Retina (tissue), 1 donor: ENCODE measurements at places on chromosomes 6 and 20.

- DNase-seq = no peak
Observed at GRCh38 chr20:61895016-61895415, 170.7 kb downstream of the TAF4 start.

DNA sequence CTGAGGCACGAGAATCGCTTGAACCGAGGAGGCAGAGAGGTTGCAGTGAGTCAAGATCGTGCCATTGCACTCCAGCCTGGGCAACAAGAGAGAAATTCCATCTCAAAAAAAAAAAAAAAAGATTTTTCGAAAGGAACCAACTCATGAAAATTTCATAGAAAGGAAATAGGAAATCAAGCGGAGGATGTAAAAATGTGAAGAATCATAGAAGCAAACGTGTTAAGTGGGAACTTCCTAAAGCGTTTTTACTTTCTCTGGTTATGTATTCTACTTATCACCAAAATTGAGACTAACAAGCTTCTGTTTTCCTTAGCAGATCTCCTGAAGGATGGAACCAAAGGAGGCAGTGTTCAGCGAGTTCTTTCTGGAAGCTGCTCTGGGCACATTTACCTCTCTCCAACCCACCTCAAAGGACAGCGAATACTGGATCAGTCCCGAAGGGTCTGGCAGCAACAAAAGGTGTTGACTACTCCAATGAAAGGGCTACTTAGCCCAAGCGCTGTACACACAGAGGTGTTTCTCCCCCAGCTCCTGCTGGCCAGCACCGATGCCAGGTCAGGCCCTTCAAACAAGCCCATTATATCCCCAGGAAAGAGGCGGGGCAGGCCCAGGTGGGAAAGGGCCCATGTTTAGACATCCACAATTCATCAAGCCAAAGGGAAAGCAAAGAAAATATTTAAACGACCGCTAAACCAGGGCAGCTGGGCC, 327.5 kb upstream of the JARID2 start:
- DNase-seq = no peak

DNA sequence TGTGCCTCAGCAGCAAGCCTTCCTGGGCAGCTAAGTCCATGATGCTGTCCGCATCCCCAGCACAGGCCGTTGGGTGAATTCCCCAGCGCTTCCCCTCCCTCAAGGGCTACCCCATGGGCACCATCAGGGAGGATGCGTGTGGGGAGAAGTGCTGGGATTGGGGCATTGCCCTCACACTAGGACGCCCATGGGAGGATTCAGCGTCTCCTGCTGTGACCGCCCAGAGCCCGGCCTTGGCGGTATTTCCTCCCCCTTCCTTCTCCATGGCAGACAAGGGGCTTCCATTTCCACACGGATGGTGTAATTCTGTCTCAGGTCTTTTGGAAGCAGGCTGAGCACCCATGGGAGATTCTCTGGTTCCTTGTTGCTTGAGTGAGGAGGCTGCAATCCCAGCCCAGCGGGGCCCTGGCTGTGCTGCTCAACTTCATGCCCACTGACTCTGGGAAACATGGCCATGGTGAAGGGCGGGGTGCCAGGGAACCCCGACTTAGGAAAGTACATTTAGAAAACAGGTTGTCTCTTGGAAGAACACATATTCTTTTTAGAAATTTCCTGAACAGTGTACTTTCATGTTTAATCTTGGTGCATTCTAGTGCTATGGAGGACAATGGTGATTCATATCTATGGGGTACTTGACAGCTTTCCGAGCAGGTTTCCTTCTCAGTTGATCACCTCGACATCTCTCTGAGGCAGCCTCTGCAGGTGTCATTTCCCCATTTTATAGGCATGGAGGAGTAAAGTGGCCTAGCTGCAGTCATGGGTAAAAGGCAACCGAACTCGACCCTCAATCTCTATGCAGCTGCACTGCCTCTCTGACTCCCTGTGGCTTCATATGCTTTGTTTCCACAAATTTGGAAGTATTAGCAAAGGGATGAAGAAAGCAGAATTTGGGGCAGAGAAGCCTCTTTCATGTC, 178.2 kb upstream of the CST7 start:
- DNase-seq = no peak

DNA sequence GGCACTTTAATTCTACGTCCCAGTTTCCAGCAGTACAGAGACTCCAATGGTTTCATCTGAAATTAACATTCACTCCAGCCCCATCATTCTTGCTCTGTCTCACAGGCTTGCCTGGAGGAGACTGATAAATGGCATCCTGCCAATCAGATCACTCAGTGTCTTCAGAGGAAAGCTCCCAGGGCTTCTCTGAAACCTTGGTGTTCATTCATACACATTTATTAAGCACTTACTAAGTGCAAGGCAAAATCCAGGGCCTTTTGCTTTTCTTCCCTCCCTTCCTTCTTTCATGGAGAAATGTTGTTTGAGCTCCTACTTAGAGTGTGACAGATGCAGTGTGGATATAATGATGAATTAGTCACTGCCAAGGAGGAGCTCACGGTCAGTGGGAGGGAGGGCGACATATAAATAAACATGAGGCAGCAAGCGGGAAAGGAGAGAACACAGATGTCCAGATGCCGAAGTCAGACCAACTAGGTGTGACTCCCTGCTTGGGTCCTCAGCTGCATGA, 106.7 kb upstream of the DTNBP1 start:
- no peak for DNase-seq

GRCh38 chr6:187210-187861, 105.0 kb upstream of the DUSP22 start:
- DNase-seq = no peak

DNA sequence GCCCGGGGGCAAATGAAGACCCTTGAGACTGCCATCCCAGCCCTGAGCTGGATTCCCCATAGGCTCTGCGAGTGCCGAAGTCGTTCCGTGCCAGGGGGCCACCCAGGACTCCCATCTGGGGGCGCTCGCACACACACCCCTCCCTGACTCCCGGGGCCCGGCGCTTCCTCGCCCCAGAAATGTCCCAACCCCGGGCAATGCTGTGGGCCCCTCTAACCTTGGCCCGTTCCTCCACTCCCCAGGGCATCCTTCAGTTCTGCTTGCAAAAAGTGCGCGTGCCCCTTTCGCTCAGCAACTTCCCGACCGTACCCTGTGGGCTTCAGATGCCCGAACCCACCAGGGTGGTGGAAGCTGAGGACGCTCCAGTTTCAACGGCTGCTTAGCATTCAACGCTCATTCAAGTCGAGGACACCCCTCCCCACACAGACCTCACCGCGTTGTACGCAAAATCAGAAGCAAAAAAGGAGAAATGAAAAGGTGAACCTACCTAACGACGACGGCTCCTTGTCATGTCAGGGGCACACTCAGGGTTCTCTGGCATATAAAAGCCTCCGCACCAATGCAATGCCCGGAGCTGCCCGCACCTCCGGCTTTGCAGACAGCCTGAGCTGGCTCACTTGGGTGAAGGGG, 25.3 kb downstream of the RIPOR2 start:
- DNase-seq = peak; percentile 88

- no peak for DNase-seq
Observed at GRCh38 chr6:56255349-56255748, 8.0 kb upstream of the COL21A1 start.

GRCh38 chr20:1811621-1812498, 83.3 kb upstream of the SIRPA start:
- DNase-seq = no peak

DNA sequence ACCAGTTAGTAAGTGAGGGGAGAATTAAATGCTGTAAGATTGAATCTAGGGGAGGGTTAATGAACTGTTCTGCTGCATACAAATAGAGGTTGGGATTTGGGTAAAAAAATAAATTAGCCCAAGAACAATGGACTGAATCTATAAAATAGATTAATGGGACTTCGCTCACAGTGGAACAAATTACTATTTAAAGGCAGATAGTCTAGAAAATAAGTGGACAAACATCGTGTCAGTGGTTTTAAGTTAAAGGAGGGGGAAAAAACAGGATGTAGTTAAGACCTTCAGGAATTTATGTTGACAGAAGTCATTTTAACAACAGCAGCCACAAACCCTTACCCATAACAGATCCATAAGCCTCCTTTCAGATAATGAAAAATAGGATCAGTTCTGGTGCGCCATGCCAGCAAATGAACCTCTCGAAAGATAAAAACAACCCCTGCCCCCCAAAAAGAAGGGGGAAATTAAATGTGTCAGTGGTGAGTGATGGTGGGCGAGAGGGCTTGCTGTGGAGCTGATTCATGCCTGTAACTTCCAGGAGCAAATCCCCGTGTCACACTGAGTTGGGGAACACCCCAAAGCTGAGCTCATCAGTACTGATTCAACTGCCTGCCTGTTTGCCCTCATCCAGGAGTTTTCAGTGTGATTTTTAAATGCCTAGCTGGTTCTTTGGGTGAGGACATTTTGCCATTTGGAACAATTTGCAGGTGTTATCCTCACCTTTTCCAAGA, 86.8 kb downstream of the PPP1R14C start:
- DNase-seq = no peak

DNA sequence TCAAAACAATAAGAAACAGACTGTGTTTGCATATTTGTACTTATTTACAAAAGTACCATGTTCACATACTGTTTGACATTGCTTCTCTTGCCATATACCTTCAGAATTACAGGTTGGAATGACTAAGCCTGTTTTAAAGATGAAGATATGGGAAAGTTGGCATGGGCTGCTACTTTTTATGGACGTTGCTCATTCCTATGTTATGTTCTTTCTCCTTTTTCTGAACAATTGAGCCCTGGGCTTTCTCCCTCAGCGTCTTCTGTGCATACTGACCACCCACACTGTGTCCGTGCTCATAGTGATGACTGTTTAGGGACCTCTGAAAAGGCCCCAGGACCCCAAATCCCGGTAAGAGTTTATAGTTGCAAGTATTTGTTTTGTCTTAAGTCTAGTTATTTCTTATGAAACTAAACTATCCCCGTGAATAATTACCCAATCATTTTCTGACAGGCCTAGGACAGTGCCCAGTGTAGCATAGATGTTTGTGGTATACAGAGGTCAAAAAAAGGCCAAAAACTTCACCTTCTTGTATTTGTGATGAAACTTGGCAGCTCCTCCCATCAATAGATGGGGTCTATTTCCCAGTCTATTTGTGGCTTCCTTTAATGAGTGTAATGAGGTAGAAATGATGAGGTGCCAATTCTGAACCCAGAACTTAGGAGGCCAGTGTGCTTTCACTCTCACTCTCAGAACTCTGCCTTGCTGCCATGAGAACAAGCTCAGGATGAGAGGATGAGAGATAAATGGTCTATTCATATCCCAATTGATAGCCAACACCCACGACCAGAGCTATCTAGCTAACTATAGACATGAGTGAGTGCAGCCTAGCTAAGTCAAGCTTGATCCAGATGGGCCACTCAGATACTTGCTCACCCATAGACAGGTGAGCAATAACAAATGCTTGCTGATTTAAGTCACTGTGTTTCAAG, 40.9 kb downstream of the GSTA4 start:
- DNase-seq = no peak

DNA sequence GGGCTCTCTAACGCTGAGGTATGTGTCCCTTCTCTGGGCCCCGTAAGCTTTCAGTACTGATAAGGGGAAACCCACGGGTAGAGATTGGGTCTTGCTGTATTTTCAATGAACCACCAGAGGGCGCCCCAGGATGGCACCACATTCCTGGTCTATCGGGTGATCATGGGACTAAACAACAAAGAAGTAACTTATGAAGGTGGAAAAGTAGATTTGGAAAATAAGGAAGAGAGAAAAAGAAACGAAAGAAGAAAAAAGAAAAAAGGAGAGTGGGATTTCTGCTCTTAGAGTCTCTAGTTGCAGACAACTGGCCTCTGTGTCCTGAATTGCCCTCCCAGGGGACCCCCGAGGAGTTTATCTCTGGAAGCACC, 93.8 kb downstream of the GMPR start:
- peak; percentile 83 for DNase-seq

DNA sequence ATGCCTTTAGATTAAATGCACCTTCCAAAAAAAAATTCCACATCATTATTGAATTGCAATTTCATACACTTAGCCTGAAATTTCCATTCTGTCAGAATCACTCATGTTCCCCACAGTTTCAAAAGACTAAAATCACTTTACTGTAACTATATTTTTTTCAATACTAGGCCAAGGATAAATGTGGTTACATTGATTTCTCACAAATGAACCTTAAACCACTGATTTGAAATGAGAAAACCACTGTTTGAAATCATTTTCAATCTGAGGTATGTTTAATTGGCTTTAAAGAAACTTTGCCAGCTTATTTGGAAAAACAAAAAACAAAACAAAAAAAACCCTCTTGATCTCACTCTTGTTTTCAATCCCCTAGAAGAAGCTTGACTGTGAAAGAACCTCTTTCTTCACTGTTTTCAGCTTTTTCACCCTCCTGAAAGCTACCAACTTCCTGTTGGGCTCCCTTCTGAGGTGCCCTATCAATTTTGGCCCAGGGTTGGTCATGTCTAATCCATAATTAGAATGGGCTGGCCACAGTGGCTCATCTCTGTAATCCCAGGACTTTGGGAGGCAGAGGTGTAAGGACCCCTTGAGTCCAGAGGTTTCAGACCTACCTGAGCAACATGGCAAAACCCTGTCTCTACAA, 242.5 kb downstream of the ADGRG6 start:
- DNase-seq = no peak

- no peak for DNase-seq
Observed at GRCh38 chr6:9463311-9463710, 951.6 kb downstream of the TFAP2A start.
